ENCODE measurements at places on chromosomes 7 and 10.

DNA sequence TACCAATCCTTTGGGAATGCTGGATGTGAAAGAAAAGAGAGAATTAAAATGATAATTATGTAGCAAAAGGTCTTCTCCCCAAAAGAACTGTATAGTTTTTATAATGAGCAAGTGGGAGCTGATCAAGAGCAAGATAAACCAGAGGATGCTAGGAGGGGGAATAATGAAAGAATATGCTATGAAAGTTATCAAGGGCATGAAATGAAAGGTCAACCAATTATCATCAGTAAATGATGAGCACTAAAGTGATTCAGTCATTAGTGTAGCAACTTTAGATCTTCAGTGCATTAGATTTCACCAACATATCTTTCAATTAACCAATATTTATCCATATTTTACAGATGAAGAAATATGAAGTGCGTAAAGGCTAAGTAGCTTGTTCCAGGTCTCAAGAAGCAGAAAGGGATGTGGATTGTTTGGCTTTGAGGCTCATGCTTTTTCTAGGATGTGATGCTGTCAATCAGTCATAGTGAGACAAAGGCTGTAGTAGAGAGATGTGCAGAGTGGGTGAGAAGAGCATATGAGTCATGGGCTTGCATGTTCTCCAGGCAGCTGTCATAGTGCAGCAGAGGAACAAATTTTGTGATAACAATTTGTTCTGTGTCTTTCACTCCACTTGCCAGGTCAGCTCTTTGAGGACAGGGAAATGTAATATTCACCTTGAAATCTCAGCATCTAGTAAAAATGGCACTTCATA, 5.7 kb upstream of the OR2F2 start:
- DNase-seq: no peak

GRCh38 chr10:49001402-49001801, 61.8 kb upstream of the LRRC18 start:
- DNase-seq: no peak

- DNase-seq: no peak
Observed at GRCh38 chr10:16866541-16867275, 49.5 kb upstream of the RSU1 start.

DNA sequence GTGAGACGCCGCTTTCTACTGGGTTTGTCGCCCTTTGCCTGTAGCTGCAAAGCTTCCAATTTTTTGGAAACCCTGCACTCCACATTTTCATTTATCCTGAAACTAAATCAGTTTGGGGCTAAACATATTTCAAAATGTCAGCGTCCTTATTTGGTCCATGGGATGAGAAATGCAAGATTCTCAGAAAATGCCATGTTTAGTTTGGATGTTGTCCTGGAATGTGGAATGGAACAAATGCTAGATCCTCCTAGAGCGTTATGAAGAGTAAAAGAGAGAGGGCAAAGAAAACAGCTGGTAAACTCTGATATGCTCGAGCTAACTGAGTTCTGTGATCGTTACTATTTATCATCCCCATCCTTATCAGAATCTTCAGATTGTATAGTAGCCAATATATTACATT, 236.9 kb downstream of the KLF6 start:
- DNase-seq: no peak

DNA sequence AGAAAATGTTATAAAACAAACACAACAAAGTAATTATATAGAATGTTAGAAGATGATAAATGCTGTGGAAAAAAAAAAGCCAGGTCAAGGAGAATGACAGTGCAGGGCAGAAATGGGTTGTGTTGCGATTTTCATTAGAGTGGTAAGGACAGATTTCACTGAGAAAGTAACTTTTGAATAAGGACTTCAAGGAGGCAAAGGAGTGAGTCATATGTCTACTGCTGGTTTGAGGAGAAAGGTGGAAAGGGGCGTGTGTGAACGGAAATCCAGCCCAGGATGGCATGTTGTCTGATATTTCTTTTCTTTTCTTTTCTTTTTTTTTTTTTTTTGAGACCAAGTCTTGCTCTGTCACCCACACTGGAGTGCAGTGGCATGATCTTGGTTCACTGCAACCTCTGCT, 12.3 kb upstream of the DLD start:
- DNase-seq: no peak

GRCh38 chr7:107048783-107049418, 4.4 kb downstream of the PRKAR2B start:
- no peak for DNase-seq

GRCh38 chr10:58919927-58920654, 256.4 kb upstream of the PHYHIPL start:
- no peak for DNase-seq

- DNase-seq: no peak
Observed at GRCh38 chr10:5628451-5629302, 37.7 kb downstream of the ASB13 start.

- DNase-seq: no peak
Observed at GRCh38 chr7:108805808-108806397, 236.2 kb downstream of the DNAJB9 start.

GRCh38 chr10:114397651-114398145, 6.6 kb downstream of the AFAP1L2 start:
- no peak for DNase-seq

DNA sequence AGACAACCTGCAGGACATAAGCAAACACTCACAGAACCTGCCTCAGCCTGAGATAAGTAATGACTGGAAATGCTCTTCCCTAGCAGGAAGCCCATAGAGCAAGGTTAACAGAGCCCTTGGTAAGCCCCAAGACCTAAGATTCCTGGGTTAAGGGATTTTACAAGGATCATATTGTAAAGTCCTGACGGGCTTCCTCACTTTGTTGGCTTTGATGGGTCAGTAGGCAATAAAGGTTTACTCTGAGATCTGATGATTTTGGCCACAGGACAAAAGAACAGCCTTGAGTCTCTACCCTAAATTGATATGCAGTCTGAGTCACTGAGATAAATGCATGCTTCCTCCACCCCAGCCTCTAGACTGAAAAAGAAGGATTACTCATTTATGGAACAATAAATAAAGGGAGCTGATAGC, 270.8 kb downstream of the HTR7 start:
- no peak for DNase-seq

DNA sequence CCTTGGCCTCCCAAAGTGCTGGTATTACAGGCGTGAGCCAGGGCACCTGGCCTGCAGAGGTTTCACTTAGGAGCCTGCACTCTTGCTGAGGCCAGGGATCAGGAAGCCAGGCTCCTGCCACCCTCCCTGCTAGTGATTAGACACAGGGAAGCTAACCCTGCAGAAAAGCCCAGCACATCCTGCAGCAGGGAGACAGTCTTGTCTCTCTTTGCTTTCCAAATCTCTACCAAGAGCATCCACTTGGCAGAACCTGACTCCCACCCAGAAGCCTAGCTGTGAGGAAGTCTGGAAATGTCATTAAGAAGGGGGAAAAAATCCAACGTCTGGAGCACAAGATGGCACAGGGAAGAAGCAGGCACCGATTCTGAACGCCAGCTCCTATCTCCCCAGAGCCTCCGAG, 8.0 kb upstream of the FAM171A1 start:
- DNase-seq: no peak

DNA sequence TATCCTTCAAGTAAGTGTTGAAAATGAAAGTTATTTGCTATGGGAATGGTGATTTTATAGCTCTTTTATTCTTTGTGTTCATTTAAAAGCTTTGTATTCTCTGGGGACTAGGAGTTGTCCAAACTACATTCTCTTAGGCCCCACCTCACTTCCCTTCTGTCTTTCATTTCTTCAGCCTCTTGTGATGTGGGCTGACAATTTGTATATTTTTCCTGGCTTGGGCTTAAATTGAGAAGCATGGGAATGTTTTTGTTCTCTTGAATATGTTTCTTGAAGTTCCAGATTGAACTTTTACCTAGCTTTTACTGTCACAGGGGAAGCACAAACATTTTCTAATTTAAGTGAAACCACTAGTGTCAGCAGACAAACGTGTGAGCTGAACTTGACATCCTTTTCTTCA, 27.9 kb downstream of the BBS9 start:
- DNase-seq: no peak

GRCh38 chr10:53978301-53978700, 822.7 kb downstream of the PCDH15 start:
- no peak for DNase-seq

GRCh38 chr10:79436066-79436849, 9.2 kb downstream of the ZCCHC24 start:
- DNase-seq: no peak

- DNase-seq: no peak
Observed at GRCh38 chr10:84331091-84331490, 2.7 kb downstream of the CCSER2 start.

DNA sequence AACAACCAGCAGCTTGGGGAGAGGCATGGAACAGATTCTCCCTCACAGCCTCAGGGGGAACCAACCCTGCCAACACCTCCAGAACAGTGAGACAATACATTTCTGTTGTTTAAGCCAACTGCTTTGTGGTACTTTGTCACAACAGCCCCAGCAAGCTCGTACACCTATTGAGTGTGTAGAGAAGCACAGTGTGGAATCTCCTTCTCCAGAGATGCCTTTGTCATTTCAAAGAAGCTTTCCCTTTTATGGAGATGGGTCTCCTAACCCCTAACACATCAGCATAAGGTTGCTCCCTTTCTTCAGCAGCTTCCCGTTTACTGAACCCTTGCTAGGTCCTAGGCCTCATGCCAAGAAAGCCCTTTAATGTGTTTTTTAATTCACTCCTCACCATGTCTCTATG, 60.7 kb upstream of the AGK start:
- DNase-seq: no peak

GRCh38 chr7:11120675-11121220, 147.1 kb downstream of the PHF14 start:
- DNase-seq: no peak

- DNase-seq: no peak
Observed at GRCh38 chr10:52818019-52818418, 45.4 kb upstream of the MBL2 start.

DNA sequence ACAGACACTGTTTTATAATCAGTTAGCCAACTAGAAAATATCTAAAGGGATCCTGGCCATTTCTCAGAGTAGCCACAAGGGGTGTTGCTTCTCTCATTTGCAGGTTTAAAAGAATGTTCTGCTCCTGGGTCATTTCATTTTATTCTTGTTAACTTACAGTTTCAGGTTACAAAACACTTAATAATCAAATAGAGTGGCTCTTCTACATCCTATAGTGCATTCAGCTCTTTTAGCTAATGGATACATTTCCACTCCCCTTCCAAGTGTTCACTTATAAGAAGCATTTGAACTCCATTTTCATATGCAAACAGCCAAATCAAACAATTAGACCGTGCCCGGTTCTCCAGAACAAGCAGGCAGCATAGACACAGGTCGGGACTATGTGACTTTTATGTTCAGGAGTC, 117.5 kb downstream of the TRIL start:
- no peak for DNase-seq

GRCh38 chr7:94183289-94183749, 179.2 kb upstream of the BET1 start:
- no peak for DNase-seq

DNA sequence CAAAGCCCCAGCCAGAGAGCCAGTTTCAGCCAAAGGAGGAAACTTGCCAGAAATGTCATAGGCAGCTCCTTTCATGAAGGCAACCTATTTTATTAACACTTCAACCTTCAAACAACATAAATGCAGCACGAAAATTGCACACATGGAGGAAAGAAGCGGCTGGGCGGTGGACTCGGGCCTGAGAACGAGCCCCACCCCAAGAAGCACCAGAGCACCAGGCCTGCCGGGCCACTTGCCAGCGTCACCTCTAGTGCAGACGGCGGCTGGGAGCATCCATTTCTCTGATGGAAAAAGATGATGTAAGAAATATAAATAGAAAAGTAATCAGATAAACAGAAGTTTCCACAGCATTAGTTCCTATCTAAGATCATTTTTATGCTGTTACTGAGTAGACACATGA, 100.0 kb downstream of the TCERG1L start:
- no peak for DNase-seq

- DNase-seq: no peak
Observed at GRCh38 chr10:13681960-13682359, 95.2 kb downstream of the PRPF18 start.

DNA sequence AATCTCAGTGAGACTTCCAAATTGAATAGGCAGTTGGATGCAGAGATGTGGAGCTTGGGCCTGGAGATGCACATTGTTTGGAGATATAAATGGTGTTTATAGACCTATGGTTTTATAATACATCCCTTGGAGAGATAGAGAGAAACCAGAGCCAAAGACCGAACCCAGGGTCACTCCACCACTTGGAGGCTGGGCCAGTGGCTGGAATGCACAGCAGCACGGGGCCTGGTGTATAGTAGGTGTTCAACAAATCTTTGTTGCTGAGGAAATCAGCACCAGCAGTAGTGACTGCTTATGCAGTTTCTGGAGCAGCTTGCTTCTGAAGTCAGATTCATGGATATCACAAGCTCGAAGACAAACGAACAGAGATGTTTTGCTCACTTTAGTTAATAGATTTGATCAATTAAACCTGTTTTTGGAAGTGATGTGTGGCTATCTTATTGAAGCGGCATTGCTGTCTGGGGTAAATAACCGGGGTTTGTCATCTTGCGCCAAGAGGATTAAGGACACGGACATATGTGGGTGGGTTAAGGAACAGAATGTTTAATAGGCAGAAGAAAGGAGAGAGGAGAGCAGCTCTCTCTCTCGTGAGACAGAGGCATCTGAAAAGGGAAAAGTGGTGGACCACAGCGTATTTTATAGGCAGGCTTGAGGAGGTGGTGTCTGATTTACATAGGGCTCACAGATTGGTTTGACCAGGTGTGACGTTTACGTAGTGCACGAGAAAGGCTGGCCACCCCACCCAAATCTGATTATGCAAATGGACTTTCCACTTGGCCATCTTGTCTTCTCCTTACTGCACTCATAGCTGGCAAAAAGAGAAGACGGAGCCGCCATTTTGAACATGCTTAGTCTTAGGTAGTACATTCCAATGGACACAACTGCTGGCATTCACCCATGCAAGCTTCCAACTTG, 11.1 kb downstream of the RBP4 start:
- DNase-seq: no peak

DNA sequence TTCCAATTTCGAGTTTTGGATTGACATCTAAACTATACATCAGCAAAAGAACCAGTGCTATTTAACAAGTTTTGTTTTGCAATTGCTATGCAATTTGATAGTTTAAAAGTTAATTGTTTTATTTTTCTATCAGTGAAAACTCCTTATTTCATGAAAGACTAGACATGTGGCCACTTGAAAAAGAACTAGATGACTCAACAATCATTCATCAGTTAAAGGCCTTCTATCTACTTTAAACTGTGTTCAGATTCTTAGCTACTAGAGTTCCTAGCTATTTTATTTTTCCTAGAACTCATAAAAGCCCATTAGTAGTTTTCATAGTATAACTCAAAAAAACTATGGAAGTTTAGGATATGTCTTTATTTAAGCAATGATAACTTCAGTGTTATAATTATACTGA, 104.6 kb upstream of the LSM8 start:
- no peak for DNase-seq

DNA sequence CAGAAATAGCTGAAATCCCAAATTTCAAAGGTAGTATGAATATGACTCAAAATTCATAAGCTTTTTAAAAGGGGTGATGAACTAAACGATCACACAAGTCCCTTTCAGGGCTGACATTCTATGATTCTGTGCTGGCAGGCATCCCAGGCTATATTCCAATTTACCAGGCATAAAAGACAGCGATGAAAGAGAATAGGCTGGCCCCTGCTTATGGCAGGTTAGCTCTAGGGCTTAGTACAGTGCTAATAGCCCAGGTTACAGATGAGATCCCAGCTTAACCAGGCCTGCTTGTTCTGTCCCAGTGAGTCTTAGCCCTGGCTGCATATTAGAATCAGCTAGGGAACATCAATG, 56.4 kb downstream of the CDHR3 start:
- no peak for DNase-seq

- DNase-seq: no peak
Observed at GRCh38 chr10:120598386-120598785, 141.4 kb downstream of the PLPP4 start.

Data from T-helper 22 cell (primary cell).